ENCODE measurements at places on chromosomes 11 and 22.

- DNase-seq, result no peak
Measured at GRCh38 chr11:44139565-44140330, 44.3 kb downstream of the EXT2 start.

DNA sequence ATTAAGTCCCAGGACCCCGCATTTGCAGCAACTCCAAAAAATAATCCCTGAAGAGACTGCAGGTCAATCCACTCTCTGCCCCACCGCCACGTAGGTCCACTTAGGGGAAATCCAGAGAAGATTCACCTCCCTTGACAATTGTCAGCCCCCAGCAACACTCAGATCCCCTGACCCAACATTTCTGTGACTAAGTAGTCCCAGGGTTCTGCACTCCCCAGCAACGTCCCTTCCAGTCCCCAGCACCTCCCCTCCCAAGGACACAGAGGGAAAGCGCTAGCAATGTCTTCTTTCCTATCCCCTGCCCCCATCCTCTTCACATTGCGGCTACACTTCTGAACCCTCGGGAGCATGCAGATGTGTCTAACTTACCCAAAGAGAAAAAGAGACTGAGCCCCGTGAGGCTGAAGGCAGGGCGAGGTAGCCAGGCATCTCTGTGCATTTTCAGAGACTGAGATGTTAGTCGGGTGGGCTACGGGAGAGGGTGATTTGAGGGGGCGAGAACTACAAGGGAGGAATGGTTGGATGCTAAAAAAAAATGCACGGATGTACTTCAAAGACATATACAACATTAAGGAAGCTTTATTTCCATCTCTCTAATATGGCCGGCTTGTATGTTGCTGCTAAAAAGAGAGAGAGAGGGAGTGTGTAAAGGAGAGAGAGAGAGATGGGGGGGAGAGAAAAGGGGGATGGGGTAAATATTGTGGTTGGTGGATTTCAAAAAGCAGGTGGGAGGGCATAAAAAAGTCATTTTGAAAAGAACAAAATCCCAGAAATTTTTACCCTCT is at the start of gene SCN2B:
SCN2B (minus strand) TSS at position 647 of the 785 bp plus-strand sequence; CDS start at position 439, 208 bp downstream.
- no peak for DNase-seq

- no peak for DNase-seq
Measured at GRCh38 chr11:12110714-12111548, 541 bp downstream of the MICAL2 start.

DNA sequence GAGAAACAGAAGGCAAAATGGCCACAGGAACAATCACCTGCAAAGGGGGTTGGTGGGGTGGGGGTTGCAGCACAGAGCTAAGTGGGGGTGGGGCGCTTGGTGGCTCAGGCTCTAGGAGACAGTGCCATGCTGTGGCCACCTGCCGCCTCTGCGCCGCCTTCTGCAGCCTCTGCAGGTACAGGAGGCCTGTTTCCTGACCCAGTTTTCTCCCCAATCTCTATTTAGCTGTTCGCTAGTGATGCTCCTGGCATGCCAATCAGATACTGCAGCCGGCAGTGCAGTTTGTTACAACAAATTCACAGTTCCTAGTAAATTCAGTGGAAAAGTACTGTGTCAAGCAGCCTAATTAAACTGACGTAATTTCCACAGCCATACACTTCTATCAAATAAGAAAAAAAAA is 106.4 kb downstream of the SERGEF start:
- DNase-seq, result no peak

DNA sequence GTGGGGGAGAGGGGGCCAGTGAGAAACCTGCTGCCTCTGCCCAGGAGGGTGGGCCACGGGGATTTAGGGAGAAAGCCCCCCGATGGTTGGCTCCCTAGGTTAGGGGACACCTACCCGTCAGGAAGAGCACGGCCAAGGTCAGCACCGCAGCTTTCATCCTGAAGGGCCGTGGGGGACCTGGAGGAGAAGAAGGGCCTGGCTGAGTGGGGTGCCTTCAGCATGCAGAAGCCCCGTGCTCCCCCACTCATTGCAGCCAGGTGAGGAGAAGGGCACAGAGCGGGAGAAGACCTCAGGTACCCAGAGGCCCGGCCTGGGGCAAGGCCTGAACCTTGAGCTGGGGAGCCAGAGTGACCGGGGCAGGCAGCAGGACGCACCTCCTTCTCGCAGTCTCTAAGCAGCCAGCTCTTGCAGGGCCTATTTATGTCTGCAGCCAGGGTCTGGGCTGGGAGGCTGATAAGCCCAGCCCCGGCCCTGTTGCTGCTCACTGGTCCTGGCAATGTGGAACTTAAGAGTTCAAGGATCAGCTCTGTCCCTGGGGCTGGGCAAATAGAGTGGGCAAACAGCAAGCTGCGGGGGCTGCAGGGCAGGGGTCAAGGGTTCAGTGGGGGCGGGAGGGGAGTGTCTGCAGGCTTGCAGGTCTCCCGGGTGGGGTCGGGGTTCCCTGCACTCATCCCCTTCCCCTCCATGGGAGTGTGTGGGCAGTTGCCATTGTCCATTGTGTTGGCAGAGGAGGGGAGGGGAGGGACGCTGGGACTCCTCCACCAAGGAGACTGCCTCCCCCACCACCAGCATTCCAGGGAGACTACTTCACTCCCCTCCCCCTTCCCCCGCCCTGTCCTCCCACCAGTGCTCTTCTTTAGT is at the start of gene APOA1:
APOA1 (minus strand) TSS at position 392 of the 861 bp plus-strand sequence; CDS start at position 157, 235 bp downstream.
- DNase-seq, result no peak

DNA sequence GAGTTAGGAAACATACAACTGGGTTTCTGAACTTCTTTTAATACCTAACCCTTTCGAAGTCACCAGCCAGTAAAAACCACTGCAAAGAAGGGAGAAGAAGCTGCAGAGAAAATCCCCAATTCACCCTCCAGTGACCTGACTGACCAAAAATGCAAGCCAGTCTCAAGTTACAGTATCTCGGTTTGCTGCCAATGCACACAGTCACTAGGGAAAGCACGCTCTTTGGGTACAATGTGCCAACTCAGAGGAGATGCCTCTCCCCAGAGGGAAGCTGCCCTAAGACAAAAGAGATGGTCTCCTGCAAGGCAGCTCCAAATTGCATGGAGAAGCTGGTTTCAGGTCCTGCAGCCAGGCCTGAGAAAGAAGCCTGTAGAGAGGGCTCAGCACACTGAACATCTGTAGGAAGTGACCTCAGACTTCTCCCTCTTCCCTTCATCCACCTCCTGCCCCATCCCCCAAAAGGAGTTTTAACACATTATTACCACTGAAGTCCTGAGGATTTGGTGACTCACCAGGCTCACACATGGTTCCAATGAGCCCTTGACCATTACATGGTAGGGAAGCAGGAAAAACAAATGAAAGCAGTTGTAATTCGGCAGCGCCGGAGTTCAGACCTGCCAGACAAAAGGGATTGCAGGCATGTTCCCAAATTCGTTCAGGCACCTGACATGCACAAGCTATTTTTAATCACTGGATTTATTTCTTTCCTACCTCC is 90.1 kb downstream of the ETS1 start:
- DNase-seq, result no peak

GRCh38 chr11:60763692-60764369 is 7.2 kb downstream of the MS4A15 start:
- no peak for DNase-seq

- DNase-seq, result no peak
Measured at GRCh38 chr11:71284525-71285092, 32.2 kb upstream of the SHANK2 start.

DNA sequence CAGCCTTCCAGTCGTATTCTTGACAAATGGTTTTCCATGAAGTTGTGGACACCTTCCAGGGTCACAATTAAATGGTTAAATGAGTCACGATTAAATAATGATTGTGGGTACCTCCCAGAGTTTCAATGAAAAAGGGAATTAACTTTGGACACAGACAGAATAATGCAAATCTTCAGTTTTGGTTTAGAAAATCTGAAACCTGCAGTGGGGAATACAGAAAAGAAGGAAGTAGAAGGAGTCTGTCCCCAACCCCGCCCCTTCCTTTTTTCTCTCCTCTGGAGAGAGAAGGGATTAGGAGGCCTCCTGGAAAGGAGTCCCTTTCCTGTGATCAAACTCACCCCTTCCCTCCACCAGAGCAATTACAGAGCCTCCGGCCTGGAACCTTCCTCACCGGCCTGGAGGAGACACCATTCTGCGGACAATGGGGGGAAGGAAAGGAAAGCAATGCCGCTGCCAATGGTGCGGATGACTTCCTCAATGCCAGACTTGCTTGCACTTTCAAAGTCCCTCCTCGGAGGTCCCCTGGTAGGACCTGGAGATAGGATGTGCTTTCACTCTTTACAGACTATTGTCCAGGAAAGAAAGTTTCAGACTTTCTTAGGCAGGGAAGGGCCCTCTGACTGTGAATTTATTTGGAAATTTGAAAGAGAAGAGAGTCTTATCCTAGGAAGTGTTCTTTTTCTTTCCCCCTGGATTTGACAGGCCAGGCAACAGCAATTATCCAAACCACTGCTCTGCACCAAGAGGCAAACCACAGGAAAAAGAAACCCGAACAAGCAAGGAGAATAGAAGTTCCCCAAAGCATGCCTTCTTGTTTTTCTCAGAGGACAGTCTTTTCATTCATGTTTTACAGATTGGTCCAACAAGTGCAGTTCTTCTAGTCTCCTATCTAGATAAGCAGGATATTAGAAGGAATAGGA is 86.8 kb downstream of the PTPRJ start:
- no peak for DNase-seq

GRCh38 chr22:23858484-23858815 is 775 bp downstream of the SLC2A11 start:
- DNase-seq, result no peak

DNA sequence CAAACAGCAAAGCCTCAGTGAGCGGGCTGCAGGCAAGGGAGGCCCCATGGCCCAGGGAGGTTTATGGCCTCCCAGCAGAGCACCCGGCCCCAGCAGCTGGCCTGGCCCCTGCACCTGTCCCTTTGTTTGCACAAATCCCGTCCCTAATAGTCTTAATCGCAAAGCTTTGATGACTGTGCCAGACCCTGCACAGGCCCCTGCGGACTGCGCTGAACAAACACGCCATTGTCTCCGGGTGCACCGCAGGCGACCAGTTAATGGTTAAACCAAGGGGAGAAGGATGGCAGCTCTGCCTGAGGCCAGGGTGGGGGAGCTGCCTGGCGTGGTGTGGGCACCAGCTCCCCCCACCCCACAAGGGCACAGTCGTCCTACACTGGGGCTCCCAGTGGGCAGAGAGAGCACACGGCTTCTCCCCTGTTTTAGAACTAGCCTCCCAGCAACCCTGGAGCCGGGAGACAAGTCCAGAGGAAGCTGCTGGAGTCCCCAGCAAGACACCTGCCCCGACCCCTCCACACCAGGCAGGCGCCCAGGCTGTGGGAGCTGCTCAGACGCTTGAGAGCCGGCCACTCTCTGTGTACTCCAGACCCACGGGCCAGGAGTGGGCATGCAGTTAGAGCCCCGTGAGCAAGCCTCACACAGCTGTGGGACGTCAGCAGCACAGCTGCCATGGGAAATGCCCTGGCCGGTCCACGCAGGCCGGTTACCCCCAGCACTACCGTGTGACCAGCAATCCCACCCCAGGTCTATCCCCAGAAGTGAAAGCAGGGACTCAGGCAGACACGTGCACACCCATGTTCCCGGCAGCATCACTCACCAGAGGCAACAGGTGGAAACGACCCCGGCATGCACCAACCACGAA is 39.7 kb upstream of the TH start:
- DNase-seq, result no peak

GRCh38 chr11:120183701-120184141 is 27.1 kb upstream of the OAF start:
- no peak for DNase-seq

All from stimulated activated CD8-positive, alpha-beta memory T cell treated with anti-CD3 and anti-CD28 coated beads, Interleukin-7, amount 100 ng/mL, for 1 hour (primary cell).